Stimulated activated CD8-positive, alpha-beta memory T cell treated with anti-CD3 and anti-CD28 coated beads, Interleukin-7, amount 100 ng/mL, for 4 hours (primary cell): ENCODE measurements at places on chromosomes 11 and 22.

GRCh38 chr22:29626497-29627195 lies 23.2 kb downstream of the NF2 start:
- no peak for DNase-seq

- DNase-seq, result no peak
These were observed 9.5 kb downstream of the FOLR3 start for GRCh38 chr11:72144807-72145565.

- DNase-seq, result no peak
These were observed 42.7 kb downstream of the SLC1A2 start for GRCh38 chr11:35376613-35377012.

GRCh38 chr22:17250380-17251082 lies 31.3 kb upstream of the ADA2 start:
- DNase-seq, result no peak

DNA sequence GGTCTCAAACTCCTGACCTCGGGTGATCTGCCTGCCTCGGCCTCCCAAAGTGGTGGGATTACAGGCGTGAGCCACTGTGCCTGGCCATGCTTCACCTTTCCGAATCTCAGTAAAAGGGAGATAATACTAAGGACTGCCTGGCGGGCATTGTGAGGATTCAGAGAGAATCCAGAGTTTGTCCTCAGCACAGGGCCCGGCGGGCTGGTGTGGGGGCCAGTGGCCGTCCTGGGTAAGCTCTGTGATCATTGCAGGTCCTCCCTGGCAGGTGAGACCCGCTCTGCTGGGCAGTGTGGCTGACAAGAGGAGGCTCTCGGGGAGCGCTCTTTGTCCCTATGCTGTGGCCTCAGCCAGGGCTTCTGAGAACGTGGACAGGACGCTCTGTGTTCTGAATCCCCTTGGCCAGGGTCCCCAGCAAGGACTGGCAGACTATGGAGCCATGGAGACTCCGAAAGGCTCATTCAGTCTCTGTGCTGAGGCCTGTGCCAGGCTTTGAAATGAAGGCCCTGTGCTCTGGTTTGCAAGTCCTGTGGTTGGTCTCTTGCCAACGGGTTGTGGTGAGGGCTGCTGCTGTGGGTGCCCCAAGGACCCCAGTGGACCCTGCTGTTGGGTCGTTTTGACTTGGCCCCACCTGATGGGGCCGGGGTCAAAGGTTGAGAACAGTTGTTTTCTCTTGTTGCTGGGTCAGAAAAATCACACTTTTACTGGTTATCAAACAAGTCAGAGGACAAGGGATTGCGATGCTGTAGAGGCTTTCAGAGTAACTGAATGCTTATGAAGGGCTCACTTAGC lies 2.1 kb downstream of the TPCN2 start:
- DNase-seq, result no peak

GRCh38 chr22:23061471-23062280 lies 8.6 kb upstream of the GNAZ start:
- DNase-seq, result no peak

- no peak for DNase-seq
These were observed 217.1 kb downstream of the CSNK2A3 start for GRCh38 chr11:11135820-11136476.

- no peak for DNase-seq
These were observed 78.7 kb upstream of the NARS2 start for GRCh38 chr11:78653294-78653909.

GRCh38 chr22:29224859-29225410 lies 19.2 kb downstream of the EMID1 start:
- no peak for DNase-seq

DNA sequence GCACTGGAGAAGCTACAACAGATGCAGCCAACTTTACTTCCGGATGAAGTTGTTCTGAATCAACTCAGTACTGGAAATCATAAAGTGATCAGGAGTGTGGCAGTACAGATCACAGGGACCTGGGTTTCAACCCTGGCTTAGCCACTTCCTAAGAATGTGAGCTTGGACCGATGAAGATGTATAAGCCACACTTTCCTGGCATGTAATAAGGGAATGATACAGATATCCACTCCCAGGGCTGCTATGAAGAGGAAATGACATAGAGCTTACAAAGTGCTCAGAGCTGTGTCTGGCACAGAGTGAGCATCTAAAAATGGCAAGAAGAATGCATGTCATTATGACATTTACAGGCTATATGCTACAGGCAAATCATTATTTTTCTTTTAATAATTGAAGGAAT lies 378.7 kb downstream of the NTM start:
- DNase-seq, result no peak

GRCh38 chr22:50693462-50693861 lies 20.8 kb downstream of the SHANK3 start:
- no peak for DNase-seq
